ENCODE measurements at places on chromosomes 7 and 10.

GRCh38 chr7:147653456-147653855 lies 937.1 kb upstream of the C7orf33 start:
- no peak for DNase-seq

DNA sequence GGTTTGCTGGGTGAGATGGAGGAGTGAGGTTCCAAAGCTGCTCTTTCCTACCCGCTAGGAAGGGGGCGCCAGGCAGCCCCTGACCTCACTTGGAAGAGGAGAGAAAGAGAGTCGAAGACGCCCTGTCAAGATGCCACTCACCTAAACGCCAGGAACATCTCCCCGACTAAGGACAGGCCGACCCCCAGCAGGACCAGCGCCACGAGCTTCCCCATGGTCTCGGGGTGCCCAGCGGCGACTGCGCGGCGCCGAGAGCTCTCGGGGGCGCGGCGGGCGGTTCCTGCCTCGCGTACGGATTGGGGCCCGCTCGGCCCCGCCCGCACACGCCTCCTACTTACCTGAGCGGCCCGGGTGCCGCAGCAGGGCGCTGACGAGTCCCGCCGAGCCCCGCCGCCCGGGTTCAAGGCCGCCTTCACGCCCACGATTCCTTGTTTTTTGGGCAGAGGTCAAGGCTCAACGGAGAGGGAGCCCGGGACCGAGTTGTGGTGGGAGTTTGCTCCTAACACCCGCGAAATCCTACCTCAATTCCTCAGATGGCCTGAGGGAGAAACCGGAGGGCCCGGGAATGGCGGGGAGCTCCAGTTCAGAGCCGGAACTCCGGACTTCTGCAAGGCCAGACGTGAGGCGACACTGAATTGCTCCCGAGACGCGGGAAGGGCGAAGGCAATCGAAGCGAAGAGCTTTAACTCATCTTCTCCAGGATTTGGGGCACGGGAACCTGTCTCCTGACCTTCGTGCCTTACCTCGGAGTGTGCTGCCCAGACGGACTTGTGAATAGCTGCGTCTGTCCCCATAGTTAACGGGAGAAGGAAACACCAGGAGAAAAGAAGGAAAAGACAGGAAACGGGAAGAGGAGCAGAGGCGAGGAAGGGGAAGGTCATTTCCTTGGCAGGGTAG lies at the start of gene PON3:
Gene PON3 (minus strand): TSS at position 240 of the 897 bp plus-strand sequence. CDS start 25 bp downstream, at position 215.
- no peak for DNase-seq

DNA sequence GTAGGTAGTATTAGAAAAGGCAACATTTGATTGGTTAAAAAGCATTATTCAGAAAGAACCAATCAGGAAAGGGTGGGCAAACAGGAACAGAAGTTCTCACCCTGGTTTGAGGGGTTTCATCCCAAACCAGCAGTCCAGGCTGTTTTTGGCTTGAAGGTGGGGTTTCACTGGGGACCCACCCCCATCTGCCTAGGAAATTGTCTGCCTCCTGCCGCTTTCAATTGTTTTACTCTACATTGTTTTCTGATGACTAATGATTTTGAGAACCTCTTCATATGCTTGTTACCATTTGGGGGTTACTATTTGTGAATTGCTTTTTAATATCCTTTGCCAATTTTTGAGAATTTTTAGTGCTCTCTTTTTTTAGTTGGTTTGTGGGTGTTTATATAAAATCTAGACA lies 3.3 kb upstream of the PCBD1 start:
- DNase-seq: no peak

DNA sequence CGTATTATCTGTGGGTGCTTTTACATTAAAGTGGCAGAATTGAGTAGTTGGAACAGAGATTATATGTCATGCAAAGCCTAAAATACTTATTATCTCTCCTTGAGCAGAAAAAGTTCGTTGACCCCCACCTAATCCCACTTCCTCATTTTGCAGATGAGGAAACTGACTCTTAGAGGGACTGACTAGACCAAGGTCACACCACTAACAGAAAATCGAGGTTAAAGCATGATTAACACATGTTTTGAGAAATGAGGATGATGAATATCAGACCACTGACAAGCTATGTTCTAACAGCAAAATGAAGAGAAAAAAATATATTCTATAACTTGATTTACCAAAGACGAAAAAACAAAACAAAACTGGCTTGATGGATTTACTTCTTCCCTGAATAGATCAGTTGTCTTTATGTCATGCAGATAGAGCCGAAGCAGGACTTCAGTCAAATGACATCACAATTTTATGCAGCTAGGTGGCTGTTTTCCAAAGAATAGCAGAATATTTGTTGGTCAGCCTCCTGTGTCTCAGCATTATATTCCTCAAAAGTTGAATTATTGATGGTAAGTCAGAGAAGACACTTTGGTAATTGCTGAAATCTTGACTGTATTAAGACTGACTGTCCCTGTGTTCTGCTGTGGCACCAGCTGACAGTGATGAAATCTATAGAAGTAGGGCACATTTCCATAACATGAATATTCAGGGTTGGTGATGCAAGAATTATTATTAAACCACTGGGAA lies 24.2 kb upstream of the SMIM30 start:
- no peak for DNase-seq

DNA sequence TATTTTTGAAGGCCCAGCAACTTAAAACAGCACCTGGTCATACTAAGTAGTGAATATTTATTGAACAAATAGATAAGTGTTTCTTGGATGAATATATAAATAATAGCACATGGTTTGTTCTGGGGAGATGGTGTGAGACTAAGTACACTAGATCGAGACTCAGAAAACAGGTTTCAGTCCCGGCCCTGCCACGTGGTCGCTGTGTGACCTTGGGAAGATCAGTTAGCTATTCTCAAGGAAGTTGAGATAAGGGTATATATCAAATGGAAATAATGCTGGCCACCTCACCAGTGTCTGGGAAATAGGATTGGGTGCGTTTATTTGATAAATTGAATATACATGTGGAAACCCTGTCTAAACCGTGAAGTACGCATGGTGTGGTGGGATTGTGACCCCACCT lies 354.6 kb downstream of the SDK1 start:
- DNase-seq: no peak

DNA sequence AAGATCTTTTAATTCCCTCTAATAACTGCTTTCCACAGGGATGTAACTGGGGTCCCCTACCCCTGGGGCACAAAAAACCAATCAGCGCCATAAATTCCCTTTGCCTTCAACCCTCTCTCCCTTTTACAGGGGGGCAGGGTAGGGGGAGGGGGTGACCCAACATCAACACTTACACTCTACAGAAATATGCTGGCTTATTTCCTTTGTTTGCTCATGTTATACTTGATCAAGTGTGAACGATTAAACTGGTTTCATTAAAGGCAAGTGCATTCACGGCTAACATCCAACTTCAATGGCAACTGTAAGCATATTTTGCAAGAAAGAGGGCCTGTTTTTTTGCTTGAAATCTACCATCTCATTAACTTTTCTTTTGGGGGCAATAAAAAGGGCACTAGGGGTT lies 2.9 kb downstream of the CTBP2 start:
- no peak for DNase-seq

- no peak for DNase-seq
These were observed 51.8 kb upstream of the MRLN start for GRCh38 chr10:59805014-59805413.

DNA sequence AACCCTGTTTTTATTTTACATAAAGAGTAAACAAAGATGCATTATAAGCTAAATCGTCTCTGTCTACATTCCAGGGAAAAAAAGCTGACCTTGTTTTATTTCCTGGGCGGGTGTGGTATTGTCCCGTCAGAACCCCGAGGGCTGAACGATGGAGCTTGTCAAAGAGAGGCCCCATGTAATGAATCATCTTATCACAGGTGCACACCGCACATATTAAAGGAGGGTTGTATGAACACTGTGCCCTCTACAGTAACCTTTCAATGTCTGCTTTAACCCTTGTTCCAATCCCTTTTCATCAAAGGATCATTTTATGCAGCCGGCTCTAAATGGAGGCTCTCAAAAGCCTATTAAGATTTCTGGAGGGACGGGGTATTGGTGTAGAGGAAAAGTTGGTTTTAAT lies 158.5 kb upstream of the YAE1 start:
- no peak for DNase-seq

GRCh38 chr10:16310440-16310839 lies 126.4 kb upstream of the PTER start:
- DNase-seq: no peak

- DNase-seq: no peak
These were observed 192.0 kb downstream of the BICC1 start for GRCh38 chr10:58704671-58705141.

DNA sequence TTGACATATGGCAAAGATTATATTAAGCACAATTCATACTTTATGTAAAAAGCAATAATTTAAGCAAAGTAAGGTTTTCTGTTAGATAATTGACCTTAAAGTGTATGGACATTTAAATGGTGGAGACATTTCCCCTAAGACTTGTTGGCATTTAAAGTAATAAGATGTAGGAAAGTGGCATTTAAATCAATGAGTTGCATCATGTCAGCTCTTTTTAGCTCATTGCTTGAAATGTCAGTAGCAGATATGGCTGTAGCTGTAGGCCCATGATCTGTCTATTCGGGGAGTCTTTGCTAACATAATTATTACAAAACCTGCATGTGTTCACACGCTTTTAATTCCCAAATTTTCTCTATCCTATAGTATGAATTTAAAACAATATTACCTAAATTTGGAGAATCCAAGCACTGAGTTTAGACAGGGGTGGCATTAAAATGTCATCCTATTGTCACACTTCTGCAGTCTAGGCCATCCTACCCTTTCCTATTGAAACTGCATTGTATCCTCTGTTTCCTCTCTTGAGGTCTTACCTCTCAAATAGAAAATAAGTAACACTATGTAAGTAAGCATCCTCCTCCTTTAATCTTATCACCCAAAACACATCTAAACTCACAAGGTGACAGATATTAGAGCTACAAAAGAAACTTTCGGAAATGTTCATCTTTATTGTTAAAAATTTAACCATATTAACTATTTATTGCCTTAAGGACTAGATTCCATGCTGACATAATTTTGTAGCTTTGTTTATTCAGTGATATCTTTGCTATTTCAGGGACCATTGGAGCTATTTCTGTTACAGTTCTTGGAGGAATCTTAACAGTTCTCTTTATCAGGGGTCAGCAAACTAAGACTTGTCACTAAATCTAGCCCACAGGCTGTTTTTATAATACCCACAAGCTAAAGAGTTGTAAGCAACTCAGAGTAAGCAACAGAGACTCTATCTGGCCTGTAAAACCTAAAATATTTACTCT lies 91.2 kb downstream of the LCOR start:
- no peak for DNase-seq

- no peak for DNase-seq
These were observed 65.2 kb downstream of the DLG5 start for GRCh38 chr10:77861366-77861765.

- no peak for DNase-seq
These were observed 14.8 kb downstream of the ZSCAN25 start for GRCh38 chr7:99631295-99632109.

All from COLO829 (cell line).